Inflammatory macrophage treated with lipopolysaccharide for 1 hour (primary cell): ENCODE measurements at places on chromosomes 3 and 15.
A peak's percentile ranks its signal among the peaks of the same experiment; 100 is the strongest.

DNA sequence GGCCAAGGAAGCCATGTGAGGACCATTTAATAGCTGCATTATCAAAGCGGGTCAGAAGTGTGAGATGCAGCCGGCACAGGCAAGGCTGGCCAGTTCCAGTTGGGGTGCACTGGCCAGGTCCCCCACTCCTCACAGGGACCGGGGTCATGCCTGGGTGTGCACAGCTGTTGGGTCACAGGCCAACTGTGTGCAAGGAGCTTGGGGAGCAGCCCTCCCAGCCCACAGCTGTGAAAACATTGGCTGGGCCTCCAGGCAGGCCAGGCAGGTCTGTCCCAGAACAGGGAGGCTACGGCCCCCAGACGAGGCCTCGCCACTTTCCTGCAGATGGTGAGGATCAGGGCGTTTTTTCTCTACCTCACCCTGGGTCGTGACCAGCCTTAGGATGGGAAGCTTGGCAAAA, 521.0 kb downstream of the NTRK3 start:
- no peak for DNase-seq

- DNase-seq = no peak
Observed at GRCh38 chr3:14801668-14802380, 16.9 kb upstream of the FGD5 start.

- DNase-seq = no peak
Observed at GRCh38 chr3:10398341-10398740, 77.4 kb upstream of the SEC13 start.

DNA sequence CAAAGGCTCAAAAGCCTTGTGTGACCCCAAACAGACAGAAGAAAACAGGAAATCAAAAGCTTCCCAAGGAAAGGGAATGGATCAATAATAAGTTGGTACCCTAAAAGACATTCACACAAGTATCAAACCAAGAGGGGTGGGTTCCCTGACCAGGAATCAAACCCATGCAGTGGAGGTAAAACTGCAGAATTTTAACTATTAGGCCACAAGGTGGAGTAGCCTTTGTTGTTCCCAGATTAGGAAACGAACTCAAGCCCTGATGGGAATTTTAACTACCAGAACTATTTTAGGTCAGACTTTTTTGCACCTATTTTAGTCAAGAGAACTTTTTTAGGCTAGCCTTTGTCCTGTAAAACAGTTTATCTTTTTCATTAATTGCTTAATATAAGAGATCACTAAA, 31.4 kb downstream of the SETMAR start:
- no peak for DNase-seq

GRCh38 chr15:29636140-29636539, 186.1 kb downstream of the TJP1 start:
- DNase-seq = no peak

DNA sequence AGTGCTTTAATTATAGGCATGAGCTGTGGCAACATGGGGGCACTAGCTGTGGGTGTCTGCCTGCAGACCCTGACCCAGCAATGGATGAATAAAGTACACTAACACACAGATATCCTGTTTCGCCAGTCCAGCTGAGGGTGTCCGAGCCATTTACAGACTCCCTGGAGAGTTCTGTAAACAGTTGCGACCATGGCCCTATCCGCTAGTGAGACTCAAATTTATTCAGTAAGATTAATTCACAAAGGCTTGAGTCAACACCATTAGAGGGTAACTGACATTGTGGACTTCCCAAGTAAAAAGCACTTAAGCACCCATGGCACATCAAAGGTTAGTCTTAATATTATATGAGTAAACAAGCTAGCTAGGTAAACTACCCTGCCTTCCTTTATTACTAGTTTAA, 161.6 kb downstream of the TBL1XR1 start:
- DNase-seq = no peak

- DNase-seq = no peak
Observed at GRCh38 chr3:80099559-80100066, 331.8 kb upstream of the ROBO1 start.

GRCh38 chr3:180358179-180358578, 243.8 kb upstream of the TTC14 start:
- DNase-seq = no peak

- DNase-seq = no peak
Observed at GRCh38 chr3:25465266-25465860, 37.3 kb downstream of the RARB start.

- no peak for DNase-seq
Observed at GRCh38 chr3:174220775-174221554, 638.2 kb upstream of the NAALADL2 start.

DNA sequence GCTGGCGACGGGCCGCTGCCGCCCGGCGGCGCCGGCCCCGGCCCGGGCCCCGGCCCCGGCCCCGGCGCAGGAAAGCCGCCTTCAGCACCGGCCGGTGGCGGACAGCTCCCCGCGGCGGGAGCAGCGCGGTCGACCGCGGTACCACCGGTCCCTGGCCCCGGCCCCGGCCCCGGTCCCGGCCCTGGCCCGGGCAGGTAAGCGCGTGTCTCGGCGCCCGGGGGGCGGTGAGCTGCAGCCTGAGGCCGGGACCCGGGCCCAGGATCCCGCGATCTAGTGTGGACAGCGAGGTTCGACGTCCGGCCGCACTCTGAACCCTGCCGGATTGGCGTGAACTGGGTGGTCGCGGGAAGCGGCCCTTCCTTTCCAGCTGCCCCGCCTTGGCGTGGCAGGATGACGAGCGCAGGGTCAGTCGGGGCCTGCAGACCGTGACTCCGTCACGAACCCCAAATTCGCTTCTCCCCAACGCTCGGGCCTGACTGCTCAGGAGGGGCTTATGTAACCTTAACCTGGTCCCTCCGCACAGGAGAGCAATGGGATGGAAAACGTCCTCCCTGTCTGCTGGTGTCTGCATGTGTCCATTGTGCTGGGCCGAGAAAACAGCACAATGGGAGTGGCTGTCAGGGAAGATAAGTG, 472 bp downstream of the BSN start:
- peak; percentile 10 for DNase-seq

GRCh38 chr3:133833267-133833666, 27.7 kb downstream of the SRPRB start:
- no peak for DNase-seq

GRCh38 chr3:68288085-68288484, 633.7 kb upstream of the SUCLG2 start:
- no peak for DNase-seq

DNA sequence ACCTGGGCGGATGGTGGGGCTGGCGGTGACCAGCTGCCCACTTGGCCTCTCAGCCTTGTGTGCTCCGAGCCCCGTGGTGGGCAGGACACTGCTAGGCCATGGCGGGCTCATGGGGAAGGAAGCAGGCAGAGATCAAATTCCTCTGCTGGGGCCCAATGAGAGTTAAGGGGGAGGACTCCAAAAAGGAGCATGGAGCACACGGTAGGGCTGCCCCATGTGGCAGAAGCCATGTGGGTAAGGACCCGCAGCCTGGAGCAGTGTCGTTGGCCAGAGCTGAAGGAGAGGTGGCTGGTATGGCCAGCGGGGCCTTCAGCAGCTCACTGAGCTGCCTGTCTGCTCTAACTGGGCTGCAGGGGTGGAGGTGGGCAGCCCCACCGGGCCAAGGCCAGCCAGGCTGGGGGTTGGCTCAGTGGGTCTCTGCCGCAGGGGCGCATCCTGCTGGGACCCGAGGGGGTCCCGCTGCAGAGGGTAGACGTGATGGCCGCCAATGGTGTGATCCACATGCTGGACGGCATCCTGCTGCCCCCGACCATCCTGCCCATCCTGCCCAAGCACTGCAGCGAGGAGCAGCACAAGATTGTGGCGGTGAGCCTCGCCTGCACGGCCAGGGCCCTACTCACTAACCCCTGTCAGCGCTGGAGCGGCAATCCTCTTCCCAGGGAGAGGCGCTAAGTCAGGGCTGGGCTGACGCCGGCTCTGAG, 11.3 kb downstream of the STAB1 start:
- no peak for DNase-seq

DNA sequence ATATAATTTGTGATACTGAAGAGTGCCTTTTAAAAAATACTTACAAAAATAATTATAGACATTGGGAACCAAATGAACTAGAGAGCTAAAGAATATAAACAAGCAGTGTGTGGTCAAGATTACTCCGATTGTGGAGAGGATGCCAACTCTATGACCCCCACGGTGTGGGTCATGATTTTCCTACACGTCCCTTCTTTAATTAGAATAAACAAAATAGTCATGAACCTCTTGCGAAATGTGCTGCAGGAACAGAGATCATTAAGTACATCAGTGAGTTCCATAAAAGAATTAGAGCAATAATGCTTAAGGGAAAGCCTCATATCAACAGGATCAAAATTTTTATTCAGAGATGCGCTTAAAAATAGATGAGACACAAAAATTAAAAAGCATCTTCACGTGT, 476.6 kb upstream of the ROBO1 start:
- DNase-seq = no peak

GRCh38 chr3:53255775-53256703, at the start of gene TKT:
Gene TKT (minus strand): TSS chr3:53256022. CDS start chr3:53255942, 80 bp downstream.
- peak; percentile 84 for DNase-seq

DNA sequence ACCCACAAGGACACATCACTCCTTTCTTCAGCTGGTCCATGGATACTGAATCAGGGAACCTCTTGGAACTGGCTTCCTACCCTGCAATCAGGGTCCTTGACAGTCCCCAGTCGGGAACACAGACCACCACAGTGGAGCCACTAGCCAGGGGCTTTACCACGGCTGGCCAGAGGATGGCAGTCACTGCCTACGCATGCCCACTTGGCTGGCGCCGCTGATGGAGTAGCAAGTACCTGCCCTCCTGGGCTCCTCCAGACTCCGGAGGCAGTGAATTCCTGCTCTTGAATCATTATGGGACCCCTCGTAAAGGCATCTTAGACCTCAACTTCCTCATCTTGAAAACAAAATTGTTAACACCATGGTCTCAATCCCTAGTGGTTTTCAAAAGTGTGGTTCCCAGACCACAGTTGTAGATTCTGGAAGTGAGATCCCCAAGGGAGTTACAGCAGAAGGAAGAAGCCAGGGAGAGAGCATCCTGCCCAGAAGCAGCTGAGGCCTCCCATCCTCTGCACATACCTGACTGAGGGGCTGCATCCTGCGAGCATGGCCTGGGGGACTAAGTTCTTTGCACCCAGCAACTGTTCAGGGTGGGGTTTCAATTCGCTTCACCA, 9.1 kb upstream of the SKIC8 start:
- DNase-seq = peak; percentile 28

DNA sequence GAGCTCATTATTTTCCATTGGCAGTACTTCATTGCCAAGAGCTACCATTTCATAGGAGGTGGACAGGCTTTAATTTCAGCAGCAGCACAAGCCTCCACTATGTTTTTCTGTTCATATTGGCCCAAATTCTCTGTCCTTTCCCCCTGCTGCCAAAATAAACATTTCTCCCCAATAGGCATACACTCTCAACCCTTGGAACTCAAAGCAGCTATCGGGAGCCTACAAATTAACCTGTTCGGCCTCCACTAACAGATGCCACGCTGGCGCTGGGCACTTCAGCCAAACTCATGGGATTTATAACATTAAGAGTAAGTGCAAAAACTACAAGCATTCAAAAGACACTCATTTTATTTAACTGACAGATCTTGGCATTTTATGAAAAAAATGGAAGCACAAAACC, 95.7 kb downstream of the NSUN3 start:
- DNase-seq = no peak

- DNase-seq = peak; percentile 54
Observed at GRCh38 chr3:71652781-71653413, 69.4 kb upstream of the FOXP1 start.

GRCh38 chr3:50182533-50183099, 8.8 kb upstream of the GNAT1 start:
- DNase-seq = no peak

DNA sequence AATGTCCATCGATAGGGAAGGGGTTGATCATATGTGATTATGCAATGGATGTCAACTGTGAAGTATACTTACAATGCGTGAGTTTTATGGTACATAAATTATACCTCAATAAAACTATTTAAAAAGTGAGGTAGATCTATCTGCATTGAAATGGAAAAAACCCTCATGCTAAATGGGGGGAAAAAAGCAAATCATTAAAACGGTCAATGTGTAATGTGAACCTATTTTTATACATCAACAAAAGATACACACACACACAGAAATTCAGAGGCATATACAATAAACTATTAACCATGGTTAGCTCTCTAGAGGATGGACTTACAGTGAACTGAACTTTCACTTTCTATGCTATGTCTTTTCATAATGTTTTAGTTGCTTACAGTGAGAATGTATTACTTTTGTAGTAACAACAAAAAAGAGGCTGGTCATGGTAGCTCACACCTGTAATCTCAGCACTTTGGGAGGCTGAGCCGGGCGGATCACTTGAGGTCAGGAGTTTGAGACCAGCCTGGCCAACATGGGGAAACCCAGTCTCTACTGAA, 23.1 kb downstream of the STIMATE start:
- no peak for DNase-seq

GRCh38 chr15:98308117-98308516, 340.2 kb upstream of the IGF1R start:
- DNase-seq = no peak

DNA sequence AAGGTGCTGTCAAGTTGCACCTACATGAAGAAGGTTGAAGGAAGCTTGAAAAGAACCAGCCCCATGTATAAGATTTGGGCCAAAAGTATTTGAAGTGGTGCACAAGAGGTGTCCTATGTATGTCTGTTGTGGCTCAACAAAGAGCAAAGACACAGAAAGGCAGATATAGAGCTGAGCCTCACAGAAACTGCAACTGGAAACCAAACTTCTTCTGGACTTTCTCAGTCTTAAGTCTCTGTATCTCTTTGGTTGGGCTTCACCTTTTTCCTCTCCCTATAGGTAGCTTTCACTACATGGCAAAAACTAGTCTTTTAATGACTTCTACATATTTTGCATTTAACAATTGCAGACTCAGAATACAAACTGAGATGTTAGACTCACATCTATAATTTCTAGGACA, 8.8 kb upstream of the CMC1 start:
- no peak for DNase-seq

GRCh38 chr3:52458770-52459545, 3.6 kb downstream of the NISCH start:
- DNase-seq = no peak

DNA sequence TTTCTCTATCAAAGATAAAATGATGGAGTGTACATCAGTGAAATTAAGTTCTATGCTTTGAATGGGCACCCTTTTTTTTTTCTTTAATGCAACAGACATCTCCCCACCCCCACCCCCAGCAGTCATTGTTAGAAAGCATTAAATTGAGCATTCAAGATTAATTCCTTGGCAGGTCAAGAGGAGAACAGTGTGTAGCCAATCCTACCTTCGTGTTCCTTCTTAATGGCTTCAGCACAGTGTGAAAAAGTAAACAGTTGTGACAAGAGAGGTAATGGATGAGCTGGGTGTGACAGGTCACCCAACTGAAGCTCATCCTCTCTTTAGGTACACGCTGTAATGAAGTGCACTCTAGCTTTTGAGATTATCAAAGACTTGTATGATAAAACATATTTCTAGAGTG, 198.5 kb upstream of the RARB start:
- no peak for DNase-seq

DNA sequence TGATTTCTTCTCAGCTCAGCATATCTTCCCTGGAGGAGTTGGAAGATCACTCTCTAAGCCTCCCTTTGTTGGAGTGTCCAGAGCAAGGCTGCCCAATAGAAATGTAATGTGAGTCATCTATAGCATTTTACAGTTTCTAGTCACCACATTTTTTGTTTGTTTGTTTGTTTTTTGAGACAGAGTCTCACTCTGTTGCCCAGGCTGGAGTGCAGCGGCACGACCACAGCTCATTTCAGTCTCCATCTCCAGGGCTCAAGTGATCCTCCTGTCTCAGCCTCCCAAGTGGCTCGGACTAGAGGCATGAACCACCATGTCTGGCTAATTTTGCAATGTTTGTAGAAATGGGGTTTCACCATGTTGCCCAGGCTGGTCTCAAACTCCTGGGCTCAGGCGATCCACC, 21.3 kb downstream of the KLHL6 start:
- peak; percentile 54 for DNase-seq
